ENCODE measurements at places on chromosomes 6 and 20.

DNA sequence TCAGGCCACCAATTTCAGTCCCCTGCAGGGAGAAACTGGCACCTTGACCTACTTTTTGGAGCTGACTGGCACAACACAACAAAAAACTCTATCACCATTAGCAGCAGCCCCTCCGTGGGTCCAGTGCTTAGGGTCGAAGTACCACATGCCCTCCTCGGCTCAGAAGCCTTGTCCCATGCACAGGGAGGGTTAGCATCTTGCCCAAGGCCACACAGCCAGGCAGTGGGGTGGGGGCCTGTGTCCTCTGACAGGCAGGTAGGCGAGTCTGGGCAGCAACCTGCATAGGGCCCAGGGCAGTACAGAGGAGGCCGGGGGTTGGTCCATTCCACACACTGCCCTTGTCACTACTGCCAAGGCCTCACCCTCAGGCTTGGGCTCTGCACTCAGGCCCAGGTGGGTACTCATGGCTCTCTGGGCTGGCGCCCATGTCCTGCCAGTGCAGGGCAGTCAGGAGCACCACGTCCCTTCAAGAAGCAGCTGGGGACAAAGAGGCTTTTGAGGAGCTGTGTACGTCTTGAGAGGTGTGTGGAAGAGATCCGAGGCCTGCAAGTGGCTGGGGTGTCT, 53.6 kb downstream of the PYGB start:
- DNase-seq, result no peak

GRCh38 chr6:73460056-73460455, 1.5 kb upstream of the MTO1 start:
- DNase-seq, result peak; percentile 41

- DNase-seq, result no peak
These were observed 95.3 kb upstream of the RSPO3 start for GRCh38 chr6:127023001-127023778.

DNA sequence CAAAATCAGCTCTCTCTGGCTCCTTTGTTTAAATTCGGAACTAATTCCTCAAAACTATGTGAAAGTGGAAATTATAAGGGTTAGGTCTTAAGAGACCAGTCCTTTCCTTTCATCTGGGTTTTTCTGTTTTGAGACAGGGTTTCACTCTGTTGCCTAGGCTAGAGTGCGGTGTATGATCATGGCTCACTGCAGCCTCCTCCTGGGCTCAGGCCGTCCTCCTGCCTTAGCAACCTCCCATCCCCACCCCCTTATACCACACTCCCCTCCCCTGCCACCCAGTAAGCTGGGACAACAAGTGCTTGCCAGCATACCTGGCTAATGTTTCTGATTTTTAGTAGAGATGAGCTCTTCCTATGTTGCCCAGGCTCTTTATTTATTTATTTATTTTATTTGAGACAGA, 12.8 kb upstream of the SSR1 start:
- no peak for DNase-seq

DNA sequence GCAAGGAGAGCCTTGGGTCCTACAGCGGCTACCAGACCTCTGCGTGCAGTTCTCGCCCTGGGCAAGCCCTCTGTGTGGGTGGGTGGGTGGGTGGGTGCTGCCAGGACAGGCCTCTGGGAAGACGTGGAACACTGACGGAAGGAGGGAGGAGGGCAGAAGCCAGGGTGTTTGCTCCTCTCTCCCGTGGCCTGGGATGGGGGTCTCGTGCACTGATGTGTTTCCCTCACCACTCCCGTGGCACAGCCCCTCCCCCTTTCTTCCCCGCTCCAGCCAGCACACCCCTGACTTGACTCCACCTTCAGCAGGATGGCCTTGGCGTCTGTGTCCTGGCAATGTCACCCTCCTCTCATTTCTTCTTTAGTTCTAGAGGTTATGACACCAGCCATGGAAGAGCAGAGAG, 130.0 kb downstream of the CDH26 start:
- DNase-seq, result no peak

All from activated CD4-positive, alpha-beta T cell treated with anti-CD3 and anti-CD28 coated beads, Interleukin-2, Interleukin-6, amounts not matched to agents 100 ng/mL and 50 ng/mL, durations not matched to agents 16 hours and 8 hours (primary cell).